Hematopoietic multipotent progenitor cell treated with erythropoietin and hydrocortisone succinate and interleukin-3 and kit ligand, for 17 days (in vitro differentiated cells): ENCODE measurements at places on chromosomes 4 and X.

- no peak for DNase-seq
These were observed 340.3 kb downstream of the ZNF674 start for GRCh38 chrX:46204721-46205422.

DNA sequence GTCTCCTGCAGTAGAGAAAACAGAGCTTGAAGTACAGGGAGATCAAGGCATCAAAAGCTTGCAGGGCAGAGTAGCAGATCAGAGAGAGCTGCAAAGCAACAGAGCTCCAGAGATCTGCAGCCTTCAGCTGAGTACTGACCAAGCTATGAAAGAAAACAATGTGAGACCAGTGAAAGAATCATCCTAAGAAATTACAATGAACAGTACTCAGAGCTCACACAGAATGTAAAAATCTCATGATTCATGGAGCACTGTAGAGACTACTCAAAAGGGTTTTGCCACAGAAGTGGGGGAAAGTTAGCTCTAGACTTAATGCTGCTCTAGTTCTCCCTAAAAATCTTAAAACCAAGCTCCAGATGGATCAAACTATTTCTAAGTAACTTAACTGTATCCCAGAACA, 80.0 kb upstream of the MAB21L2 start:
- no peak for DNase-seq

GRCh38 chr4:113170115-113170804, 120.8 kb downstream of the ANK2 start:
- no peak for DNase-seq

DNA sequence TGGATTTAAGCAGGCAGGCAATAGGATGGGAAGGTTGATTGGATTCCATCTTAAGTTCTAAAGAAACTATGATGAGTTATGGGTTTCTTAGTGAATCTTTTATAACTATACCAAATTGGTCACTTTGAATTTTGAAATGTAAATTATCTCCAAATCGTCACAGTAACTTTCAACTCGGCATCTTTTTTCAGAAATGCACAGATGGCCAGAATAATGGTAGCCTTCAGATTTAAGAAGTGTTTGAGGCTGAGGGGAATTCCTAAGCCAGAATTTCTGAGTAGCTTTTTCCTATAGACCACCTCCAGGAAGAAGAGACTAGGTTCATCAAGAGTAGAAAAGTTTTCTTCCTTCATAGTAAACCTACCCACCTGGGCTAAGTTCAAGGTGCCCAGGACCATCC, 663.7 kb upstream of the TENM3 start:
- no peak for DNase-seq

- no peak for DNase-seq
These were observed 74.9 kb downstream of the NYX start for GRCh38 chrX:41522081-41522480.

GRCh38 chr4:15341733-15342300, 86.0 kb upstream of the C1QTNF7 start:
- no peak for DNase-seq

- DNase-seq = no peak
These were observed 74.8 kb upstream of the PACRGL start for GRCh38 chr4:20625426-20625825.

GRCh38 chrX:118807151-118808017, 16.2 kb upstream of the ZCCHC12 start:
- DNase-seq = peak; percentile 4

DNA sequence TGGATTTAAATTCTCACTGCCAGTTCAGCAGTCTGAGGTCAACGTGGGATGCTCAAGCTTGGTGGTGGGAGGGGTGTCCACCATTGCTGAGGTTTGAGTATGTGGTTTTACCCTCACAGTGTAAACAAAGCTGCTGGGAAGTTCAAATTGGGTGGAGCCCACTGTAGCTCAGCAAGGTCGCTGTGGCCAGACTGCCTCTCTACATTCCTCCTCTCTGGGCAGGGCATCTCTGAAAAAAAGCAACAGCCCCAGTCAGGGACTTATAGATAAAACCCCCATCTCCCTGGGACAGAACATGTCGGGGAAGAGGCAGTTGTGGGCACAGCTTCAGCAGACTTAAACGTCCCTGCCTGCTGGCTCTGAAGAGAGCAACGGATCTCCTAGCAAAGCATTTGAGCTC, 14.9 kb upstream of the RRAGB start:
- DNase-seq = no peak

DNA sequence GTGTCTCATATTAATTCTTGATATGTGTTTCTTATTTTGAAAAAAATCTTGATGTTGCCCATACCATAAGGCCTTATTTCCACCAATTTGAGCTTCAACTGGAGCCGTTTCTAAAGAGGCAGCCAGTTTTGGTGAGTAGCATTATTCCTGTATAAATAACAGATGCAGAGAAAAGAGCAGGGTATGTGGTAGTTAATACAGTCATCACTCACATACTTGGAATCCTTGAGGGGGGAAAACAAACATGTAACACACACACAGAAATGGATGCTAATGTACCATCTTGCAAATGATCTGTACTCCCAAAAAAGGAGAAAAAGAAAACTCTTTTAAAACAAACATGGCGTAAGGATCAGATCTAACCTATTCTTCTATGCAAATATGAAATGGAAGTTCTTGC, 389.7 kb downstream of the GPM6A start:
- DNase-seq = no peak

GRCh38 chr4:79087071-79087470, 147.8 kb upstream of the PAQR3 start:
- DNase-seq = no peak
